ENCODE measurements at places on chromosomes 13 and 19.

- no peak for DNase-seq
Observed at GRCh38 chr13:60482012-60482411, 85.0 kb downstream of the TDRD3 start.

GRCh38 chr13:43785650-43786471 is 911 bp downstream of the ENOX1 start:
- no peak for DNase-seq

GRCh38 chr13:112136095-112136494 is 69.1 kb downstream of the SOX1 start:
- no peak for DNase-seq

GRCh38 chr19:2294687-2295335 is 12.8 kb upstream of the PEAK3 start:
- DNase-seq, result no peak

DNA sequence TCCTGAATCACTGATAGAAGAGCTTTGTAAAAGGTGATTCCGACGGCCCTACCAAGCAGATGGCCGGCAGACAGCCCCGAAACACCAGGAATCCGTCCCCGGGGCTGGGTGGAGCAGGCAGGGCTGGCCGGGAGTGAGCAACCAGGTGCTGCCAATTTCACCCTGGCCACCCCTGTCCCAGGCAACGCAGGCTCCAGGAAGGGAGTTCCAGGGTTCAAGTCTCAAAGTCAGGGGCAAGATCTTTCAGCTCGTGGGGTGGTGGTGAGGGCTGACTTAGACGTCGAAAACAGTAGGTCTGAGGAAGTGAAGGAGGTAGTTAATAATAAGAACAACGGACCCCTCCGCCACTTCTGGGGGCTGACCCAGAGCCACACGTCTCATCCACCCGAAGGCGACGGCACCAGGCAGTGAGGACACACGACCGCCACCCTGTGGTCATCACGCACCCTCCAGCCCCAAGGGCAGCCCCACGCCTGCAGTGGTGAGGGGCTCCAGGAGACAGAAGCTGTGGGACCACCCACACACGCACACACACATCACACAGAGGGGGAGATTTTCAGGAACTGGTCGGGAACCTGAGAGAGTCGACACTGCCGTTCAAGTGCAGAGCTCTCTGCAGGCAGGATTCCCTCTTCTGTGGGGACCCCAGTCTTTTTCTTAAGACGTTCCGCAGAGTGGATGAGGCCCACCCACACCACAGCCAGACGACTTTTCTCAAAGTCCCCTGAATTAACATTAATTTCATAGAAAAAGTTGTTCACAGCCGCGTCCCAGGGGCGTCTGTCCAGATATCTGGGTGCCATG is 67.2 kb downstream of the SPACA7 start:
- DNase-seq, result no peak

DNA sequence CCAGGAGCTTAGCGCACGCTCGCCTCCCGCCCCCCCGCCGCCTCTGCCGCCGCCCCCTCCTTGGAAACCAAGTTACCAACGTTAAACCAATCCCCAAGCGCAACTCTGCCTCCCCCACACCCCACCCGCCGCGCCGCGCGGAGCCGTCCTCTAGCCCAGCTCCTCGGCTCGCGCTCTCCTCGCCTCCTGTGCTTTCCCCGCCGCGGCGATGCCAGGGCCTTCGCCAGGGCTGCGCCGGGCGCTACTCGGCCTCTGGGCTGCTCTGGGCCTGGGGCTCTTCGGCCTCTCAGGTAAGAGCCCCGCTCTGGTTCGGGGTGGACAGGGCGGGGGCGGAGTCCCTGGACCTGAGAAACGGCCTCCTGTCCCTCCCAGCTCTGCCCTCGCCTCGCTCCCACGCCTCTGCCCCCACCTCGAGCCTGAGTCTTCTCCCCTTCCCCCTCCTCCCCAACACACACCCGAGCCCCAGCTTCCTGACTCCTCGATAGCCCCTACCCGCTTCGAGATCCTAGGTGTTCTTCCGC is at the start of gene ICAM5:
Gene ICAM5, plus strand, starts transcription at position 117 of the 521 bp plus-strand sequence. Its CDS starts 92 bp downstream, at position 209.
- DNase-seq, result no peak

GRCh38 chr19:435707-436412 is 25.0 kb downstream of the SHC2 start:
- no peak for DNase-seq

DNA sequence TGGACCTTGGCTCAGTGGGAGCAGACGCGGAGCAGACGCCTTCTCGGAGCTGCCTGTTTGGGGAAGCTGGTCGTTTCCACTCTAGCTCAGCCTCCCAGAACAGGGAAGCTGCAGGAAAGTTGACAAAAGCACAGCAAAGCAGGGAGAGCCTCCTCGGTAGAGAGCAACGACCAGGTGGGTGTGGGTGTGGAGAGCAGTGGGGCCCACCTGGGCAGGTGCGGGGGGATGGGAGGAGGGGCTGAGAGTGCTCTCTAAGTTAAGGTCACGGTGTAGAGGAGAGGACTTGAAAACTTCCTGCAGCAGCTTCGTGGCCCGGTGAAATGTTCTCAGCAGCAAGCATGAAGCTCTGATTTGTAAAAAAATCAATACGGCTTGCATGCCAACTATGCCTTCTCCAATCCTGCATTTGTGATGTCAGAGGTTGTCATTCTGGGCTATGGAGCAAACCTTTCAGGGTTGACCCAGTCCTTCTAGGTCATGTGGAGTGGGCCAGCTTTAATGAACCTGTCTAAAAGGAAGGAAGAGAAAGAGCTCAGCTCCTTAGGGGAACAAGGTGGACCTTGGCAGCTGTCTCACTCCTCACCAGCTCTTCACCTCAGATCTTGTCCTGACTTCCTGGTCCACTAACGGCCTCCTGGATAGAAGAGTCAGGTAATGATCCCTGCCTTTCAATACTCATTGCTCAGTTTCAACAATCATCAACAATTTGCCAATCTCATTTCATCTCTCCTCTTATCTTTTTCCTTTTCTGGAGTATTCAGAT is 85.8 kb upstream of the UBL3 start:
- DNase-seq, result no peak

GRCh38 chr13:76958841-76959432 is 10.6 kb downstream of the ACOD1 start:
- no peak for DNase-seq

DNA sequence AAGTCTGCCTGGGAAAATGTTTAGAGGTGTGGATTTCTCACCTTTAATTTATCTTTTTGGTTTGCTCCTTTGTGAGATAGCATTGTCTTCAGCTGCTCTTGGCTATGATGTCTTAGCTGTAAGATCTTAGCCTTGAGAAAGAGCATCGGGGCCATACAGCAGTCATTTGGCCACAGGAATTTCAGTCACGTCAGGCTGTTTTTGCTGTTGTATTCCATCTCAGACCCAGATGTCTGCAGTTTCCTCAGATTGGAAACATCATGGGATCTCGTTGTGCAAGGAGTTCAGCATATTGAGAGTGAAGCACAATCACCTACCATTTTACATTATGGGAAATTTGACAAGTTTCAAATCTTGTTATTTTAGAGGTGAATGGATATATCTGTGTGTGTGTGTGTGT is 89.3 kb upstream of the C1QTNF9B start:
- no peak for DNase-seq

DNA sequence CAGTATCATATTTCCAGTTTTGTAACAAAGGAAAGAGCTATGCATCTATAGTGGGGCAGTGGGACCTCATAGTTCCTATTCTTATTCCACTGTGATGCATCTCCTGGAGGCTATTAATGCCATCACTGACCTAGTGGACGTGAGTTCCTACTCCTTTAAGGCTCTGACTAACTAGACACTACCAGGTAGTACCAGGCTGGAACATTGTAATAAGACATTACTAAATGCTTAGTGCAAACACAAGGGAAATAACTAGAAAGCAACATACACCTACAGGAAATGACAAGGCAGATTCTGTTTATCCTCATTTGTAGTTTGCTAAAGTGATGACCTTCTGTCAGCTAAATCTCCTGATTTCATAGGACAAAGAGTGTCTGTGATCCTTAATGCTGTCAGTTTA is 192.5 kb downstream of the POSTN start:
- DNase-seq, result no peak

DNA sequence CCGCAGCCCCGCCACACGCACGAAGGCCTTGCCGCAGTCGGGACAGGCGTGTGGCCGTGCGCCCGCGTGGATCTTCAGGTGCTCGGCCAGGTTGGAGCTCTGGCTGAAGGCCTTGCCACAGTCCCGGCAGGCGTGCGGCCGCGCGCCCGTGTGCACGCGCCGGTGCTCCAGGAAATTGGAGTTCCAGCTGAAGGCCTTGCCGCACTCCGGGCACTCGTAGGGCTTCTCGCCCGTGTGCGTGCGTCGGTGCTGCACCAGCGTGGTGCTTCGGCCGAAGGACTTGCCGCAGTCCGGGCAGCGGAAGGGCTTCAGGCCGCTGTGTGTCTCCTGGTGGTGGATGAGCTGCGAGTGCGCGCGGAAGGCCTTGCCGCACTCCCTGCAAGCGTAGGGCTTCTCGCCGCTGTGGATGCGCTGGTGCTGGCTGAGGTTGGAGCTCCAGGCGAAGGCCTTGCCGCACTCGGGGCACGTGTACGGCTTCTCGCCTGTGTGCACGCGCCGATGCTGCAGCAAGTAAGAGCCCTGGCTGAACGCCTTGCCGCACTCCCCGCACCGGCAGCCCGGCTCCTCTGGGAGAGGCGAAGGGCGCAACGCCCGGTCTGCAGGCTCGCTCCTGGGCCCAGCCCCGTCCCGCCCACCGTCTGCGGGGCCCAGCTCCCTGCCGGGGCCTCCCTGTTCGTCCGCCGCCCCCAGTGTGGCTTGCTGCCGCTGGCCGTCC is 3.6 kb upstream of the A1BG start:
- no peak for DNase-seq

GRCh38 chr13:34513526-34513925 is 428.5 kb upstream of the NBEA start:
- DNase-seq, result no peak

DNA sequence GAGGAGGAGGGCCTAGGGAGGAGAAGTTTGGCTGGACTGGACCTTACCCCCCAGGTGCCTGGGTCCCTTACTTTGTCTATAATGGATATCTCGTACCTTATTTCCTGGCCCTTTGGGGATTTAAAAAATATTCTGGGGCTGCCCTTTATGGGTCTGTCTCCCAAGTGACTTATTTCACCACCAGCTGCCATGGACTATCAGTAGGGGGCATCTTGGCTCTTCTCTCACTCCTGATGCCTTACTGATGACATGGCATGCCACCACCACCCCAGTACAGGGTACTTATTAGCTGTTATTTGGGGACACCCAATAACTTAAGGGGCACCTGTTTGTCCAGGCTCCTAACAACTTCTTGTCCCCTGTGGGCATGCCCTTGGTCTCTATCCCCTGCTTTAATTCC is 38.0 kb downstream of the NFIX start:
- no peak for DNase-seq

Data from CMK (cell line).